Activated naive CD8-positive, alpha-beta T cell treated with anti-CD3 and anti-CD28 coated beads for 36 hours (primary cell): ENCODE measurements at places on chromosomes 12 and 14. TPM values are rescaled to one million over a fixed set of nuclear protein-coding genes. Genes with fewer than 3 reads are reported as not detected.

BDKRB1 gene
- total RNA-seq = not detected

KDM2B gene
- 55.3 TPM for total RNA-seq

GSG1 gene
- not detected for total RNA-seq

STYK1 gene
- 0.56 TPM for total RNA-seq

PTCSC3 gene
- total RNA-seq = not detected

NRXN3 gene
- not detected for total RNA-seq

ANKS1B gene
- not detected for total RNA-seq

RNASE3 gene
- not detected for total RNA-seq

E2F7 gene
- total RNA-seq = 6.9 TPM

DYRK2 gene
- 29.6 TPM for total RNA-seq

MYO1H gene
- total RNA-seq = not detected

PELI2 gene
- 2.5 TPM for total RNA-seq

PLEKHG7 gene
- total RNA-seq = not detected

IQSEC3 gene
- 3.2 TPM for total RNA-seq

RFX4 gene
- not detected for total RNA-seq

FZD10 gene
- not detected for total RNA-seq

DACT1 gene
- total RNA-seq = 1.0 TPM

IFI27L2 gene
- 55.6 TPM for total RNA-seq

PPP1R1A gene
- not detected for total RNA-seq

VRTN gene
- total RNA-seq = not detected

ADCY4 gene
- total RNA-seq = 1.0 TPM

KRT79 gene
- total RNA-seq = 0.96 TPM

KERA gene
- total RNA-seq = not detected

STRAP gene
- 192 TPM for total RNA-seq

CLEC9A gene
- not detected for total RNA-seq

LAG3 gene
- 67.7 TPM for total RNA-seq

GUCY2C gene
- not detected for total RNA-seq

SYNDIG1L gene
- total RNA-seq = not detected

CCDC77 gene
- 13.9 TPM for total RNA-seq

YARS2 gene
- 38.3 TPM for total RNA-seq

CAPZA3 gene
- not detected for total RNA-seq

NEUROD4 gene
- not detected for total RNA-seq

ASCL1 gene
- total RNA-seq = not detected

ABCC9 gene
- total RNA-seq = not detected

SETD3 gene
- total RNA-seq = 52.6 TPM

TMEM132D gene
- total RNA-seq = not detected

LRP1-AS gene
- not detected for total RNA-seq

MTHFD1 gene
- total RNA-seq = 266 TPM
